NCI-H748 treated with DMSO at 0.1 percent for 48 hours (cell line): ENCODE measurements at places on chromosomes 16 and 17.
A peak's percentile ranks its signal among the peaks of the same experiment; 100 is the strongest.

DNA sequence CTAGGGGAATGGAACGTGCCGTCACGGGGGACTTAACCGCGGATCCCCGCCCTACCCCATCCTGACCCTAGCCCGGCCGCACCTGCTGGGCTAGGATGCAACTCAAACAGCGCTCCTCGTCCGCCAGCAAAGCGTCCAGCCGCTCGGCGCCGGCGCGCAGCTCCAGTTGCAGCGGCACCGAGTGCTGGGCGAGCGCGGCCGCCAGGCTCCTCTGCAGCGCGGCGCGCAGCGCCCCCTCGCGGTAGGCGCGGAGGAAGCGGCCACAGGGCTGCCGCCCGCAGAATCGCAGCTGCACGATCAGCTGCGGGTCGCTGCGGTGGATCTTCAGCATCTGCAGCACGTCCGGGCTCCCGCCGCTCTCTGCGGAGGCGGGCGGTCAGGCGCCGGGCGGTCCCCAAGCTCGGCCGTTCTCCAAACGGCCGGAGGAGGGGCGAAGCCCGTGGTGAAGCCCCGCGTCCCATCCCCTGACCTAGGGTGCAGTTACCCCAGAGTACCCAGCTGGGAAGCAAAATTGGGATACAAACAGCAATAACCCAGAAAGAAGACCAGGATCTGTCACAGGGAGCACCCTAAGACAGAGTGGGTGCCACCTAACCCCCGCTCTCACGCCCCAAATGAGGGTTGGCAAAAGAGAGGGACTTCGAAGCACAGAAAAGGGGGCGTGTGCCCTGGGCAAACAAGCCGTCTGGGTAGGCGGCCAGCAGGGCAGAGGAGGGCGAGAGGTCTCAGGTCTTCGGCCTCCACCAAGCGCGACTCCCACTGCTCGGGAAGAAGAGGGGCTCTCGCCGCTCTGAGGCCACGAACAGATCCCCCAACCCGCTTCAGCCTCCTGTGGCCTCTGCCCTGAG lies 4.2 kb downstream of the TRADD start:
- peak; percentile 33 for DNase-seq

- DNase-seq, result no peak
These were observed 3.8 kb downstream of the SNX20 start for GRCh38 chr16:50677351-50677750.

DNA sequence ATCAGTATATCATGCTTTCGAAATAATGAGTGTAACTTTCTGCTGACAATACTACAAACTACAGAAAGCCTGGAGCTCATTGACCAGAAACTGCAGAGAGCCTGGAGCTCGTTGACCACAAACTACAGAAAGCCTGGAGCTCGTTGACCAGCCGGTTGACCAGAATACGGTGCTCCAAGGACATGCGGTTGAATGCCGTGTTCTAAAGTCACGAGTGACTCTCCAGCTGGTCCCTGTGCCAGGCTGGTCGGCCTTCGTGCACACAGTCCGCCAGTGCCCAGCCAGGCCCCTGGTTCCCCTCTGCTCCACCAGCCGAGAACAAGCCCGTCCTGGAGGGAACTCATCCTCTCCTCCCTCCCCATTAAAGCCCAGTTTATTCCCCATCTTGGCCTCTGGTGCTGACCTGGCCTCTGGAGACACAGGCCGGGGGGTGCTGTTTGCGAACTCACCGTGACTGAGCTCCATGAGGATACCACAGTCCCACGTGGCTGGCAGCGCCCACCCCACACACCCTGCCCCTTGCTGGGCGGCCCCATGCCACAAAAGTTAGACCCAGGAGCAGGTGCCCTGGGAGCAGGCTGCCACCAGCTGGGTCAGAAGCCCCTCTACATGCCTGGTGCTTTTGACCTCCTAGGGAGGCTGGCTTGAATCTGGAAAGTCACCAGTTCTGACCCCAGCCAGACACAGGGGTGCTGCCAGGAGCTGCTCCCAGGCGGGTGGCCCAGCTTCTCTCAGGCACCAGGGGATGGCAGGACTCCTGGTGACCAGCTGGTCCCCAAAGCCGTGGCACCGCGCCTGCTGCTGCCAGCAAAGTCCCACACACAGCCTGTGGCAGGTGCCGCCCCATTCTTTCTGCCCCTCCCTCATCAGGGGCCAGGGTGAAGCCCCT lies 15.5 kb upstream of the CDH15 start:
- no peak for DNase-seq

- DNase-seq, result no peak
These were observed 172.7 kb downstream of the TANC2 start for GRCh38 chr17:63138713-63139112.

DNA sequence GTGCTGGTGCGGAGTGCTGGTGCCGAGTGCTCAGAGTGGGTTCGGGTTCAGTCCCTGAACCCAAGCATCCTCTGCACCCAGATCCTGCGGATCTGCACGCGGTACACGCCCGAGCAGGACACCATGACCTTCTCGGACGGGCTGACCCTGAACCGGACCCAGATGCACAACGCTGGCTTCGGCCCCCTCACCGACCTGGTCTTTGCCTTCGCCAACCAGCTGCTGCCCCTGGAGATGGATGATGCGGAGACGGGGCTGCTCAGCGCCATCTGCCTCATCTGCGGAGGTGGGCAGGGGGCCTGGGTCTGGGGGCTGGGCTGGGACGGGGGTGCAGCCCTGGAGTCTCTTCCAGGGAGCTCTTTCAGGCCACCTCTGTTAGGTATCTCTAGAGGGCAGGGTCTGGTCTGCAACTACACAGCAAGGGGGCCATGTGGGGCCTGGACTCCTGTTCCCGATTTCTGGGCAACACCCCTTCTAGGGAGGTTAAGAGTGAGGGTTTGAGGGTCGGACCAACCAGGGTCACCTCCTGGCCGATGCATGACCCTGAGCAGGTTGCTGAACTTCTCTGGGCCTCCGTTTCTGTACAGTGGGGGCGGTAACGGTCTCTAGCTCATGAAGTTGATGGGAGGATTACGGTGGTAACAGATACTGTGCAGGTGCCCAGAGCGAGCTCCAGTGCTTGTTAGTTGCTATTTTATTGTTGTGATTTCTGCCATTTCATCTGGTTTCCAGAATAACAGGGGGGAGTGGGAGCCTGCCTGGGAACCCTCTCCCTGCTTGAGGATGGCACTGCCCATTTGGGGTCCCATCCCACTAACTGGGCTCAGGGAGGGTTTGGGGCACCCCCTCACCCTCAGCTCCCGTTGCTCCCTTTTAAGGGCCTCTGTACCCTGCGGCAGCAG lies 10.1 kb downstream of the GJD3 start:
- no peak for DNase-seq

GRCh38 chr16:68711421-68712139 lies 25.5 kb upstream of the CDH1 start:
- no peak for DNase-seq

GRCh38 chr17:82598256-82599119 lies 49.8 kb downstream of the WDR45B start:
- no peak for DNase-seq

- no peak for DNase-seq
These were observed 954.7 kb upstream of the RBFOX1 start for GRCh38 chr16:6377956-6378355.

- DNase-seq, result no peak
These were observed 5.4 kb upstream of the KIF18B start for GRCh38 chr17:44952946-44953475.

DNA sequence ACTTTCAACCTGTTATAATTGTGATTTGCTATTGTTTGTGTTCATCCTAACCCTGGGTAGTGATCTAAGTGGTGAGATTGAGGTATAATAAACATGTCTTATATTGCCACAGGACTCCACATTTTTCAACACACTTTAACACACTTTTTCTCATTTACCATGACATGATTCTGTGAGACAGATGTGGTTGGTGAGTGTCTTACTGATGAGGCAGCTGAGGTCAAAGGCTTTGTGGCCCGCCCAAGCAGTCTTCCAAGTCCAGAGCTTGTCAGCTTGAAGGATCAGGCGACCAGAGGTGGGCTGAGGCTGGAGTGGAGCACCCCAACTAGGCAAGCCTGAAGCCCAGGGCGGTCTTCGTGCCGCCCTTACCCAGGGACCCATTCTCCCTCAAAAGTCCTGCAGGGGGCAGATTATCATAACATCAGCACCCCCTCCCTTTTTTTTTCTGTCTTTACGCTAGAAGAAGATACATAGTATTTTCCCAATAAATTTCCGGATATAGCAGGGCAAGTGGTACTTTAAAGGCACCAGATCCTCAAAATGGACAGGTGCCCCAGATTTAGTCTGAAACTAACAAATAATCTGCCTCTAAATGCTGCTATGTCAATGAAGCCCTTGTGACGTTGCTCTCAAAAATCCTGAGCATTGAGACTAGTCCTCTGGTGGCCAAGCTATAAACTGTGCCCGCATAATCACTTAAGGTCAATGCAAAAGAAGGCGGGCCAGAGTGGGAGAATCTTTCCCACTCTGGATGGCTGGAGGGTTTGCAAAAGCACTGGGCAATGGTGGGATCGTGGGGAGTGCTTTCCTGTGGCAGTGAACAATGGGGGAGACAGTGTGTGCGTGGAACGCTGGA lies 21.1 kb downstream of the KCTD19 start:
- no peak for DNase-seq

- no peak for DNase-seq
These were observed 34.4 kb downstream of the CMIP start for GRCh38 chr16:81478876-81479511.

DNA sequence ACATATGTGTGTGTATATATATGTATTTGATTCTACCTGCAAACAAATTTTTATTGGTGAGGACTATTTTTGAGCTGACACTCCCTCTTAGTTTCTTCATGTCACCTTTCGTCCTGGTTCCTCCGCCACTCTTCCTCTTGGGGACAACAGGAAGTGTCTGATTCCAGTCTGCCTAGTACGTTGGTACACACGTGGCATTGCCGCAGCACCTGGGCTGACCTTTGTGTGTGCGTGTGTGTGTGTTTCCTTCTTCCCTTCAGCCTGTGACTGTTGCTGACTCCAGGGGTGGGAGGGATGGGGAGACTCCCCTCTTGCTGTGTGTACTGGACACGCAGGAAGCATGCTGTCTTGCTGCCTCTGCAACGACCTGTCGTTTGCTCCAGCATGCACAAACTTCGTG lies 29.4 kb upstream of the CACNG5 start:
- no peak for DNase-seq

DNA sequence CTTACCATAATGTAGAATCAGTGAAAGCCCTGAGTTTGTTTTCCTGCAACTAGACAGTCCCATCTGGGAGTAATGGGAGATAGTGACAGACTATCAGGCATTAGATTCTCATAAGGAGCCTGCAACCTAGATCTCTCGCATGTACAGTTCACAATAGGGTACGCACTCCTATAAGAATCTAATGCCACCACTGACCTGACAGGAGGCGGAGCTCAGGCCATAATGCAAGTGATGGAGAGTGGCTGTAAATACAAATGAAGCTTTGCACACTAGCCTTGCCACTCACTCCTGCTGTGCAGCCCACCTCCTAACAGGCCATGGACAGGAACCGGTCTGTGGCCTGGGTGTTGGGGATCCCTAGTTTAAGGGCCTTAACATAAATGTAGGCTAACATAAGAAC lies 21.4 kb downstream of the THUMPD1 start:
- DNase-seq, result no peak

GRCh38 chr17:81295031-81295675 lies at the start of gene SLC38A10:
Gene SLC38A10, minus strand, starts transcription at chr17:81295307. Its CDS starts 386 bp downstream, at chr17:81294921.
- peak; percentile 35 for DNase-seq

DNA sequence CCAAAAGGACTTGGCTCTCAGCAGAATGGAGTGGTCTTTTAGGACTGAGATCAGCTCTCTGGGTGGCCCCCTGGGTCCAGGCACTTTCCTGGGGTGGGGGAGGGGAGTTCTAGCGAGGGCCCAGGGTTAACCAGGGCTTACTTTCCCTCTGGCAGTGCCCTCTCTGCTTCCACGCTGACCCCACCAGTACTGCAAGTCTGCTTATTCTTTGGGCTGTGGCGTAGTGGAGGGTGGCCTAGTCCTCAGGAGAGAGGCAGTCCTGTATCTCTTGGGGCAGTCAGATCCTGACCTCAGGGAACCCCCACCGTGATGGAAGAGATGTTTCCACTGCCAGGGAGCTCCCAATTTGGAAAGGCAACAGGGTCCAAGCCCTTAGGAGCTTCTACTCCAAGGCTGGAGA lies 79.4 kb downstream of the CCDC182 start:
- no peak for DNase-seq

GRCh38 chr17:70405492-70406220 lies 236.3 kb downstream of the KCNJ2 start:
- no peak for DNase-seq

DNA sequence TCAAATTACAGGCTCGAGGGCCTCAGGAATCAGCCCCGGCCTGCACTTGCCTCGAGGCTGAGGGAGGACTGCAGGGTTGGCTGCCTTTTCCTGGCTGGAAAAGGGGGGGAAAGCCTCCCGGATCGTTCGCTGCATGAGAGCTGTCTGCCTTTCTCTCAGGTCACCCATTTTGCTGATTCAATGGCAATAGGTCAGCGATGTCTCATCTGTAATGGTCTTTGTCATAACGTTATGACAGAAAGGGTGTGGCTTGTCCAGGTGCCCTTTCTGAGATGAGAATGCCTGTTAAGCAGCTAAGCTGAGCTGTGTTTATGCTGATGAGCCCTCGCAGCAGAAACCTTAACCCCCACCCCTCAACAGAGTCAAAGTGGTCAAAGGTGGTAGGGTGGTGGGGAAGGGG lies 81.8 kb downstream of the AKAP1 start:
- no peak for DNase-seq

DNA sequence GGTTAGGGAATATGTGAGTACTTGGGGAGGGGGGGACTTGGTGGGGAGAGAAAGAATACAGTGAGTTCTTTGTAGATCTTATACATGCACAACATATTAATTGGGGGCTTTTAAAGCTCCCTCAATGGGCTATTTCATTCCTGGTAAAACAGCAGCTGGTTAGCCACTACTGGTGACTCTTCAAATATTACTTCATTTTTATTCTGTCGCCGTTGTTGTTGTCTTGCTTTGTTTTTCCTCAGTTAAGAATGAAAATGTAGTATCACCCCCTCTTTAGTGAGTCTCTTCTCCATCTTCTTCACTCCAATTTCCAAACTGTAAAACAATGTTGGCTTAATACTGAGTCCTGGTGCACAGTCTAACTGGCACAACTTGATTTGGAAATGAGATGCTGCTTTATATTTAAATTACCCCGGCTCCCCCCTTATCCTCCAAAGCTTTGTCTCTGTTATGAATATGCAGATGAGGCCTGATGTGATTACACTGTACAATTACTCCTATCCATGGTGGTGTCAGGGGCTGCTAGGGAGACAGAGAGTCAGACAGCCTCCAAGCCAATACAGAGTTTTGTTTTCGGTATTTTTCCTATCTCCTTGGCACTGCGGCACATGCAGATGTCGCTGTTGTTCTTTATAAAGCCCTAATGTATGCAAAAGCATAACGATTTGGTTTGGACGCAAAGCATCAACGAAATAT lies 256.9 kb upstream of the PMFBP1 start:
- DNase-seq, result no peak

GRCh38 chr17:8109661-8110455 lies 8.5 kb downstream of the ALOXE3 start:
- peak; percentile 74 for DNase-seq

DNA sequence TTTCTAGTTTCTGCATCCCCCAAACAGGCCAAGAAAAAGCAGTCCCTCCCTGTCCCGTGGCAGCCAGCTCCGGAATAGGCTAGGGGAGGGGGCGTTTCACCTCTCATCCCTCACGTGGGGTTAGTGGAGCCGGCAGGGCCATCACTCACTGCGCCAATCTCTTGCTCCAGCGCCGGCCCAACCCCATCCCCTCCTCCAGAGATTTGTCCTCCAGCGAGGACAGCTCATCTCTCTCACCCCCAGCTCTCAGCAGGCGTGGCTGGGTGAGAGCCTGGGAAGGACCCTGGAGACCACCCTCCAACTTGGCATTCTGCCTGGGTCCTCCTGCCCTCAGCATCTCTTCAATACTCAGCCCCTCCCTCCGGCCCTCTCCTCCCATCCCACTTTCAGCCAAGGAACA lies 74.1 kb downstream of the TMEM132E start:
- DNase-seq, result no peak

- DNase-seq, result no peak
These were observed 11.0 kb downstream of the KRT32 start for GRCh38 chr17:41456204-41456603.
